B cell (primary cell): ENCODE measurements at places on chromosomes 11 and 22. TPM values are rescaled to one million over a fixed set of nuclear protein-coding genes. Genes with fewer than 3 reads are reported as not detected.

DNA sequence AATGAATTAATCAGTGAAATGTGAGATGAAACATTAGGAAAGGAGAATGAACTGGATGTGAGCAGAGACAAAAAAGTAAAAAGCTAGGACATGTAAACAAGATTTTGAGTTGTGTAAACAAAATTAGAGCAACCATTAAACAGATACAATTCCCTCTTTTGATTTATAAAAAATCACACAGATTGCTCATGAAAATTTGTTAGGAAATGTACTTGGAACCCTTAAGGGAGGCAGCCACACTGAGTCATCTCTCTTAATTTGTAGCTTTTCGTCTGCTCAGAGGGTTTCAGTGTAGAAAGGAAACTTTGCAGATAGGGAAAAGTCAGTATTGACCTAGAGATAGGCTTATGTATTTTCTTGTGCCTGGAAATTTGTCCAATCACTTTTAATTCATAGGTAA lies 49.6 kb upstream of the ME3 start:
- H3K4me3 ChIP-seq: no peak overlapping the region
- no peak overlapping the region for H3K27ac ChIP-seq
- no peaks in the 10 kb centered on the region for H3K36me3 ChIP-seq

GRCh38 chr22:50583294-50583861 lies 729 bp upstream of the CHKB start:
- H3K27ac ChIP-seq: peak overlapping the region; percentile 26
- H3K27me3 ChIP-seq: no peaks in the 10 kb centered on the region
- peaks cover 18% of the 10 kb centered on the region for H3K4me1 ChIP-seq
- H3K36me3 ChIP-seq: no peaks in the 10 kb centered on the region
- H3K4me3 ChIP-seq: peak overlapping the region; percentile 80
- DNase-seq: no peak

GRCh38 chr11:105132716-105133511 lies 6.7 kb downstream of the CARD18 start:
- H3K27me3 ChIP-seq: no peaks in the 10 kb centered on the region
- no peak for DNase-seq
- H3K36me3 ChIP-seq: no peaks in the 10 kb centered on the region
- H3K4me1 ChIP-seq: no peaks in the 10 kb centered on the region

DNA sequence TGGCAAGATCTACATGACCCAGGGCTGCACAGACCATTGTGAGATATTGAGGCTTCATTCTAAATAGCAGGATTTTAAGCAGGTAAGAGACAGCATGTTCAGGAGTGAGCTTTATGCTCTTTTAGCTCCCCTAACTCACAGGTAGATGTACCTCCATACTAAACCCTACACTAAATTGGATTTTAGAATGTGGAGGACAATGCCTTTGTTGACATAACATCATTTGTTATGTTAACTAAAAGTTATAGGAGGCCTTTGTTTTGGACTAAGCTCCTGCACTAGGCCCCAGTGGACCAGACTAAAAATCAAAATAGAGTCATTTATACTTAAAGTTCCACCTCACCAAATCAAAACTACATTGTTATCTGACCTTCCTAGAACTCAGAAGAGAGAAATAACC lies 6.8 kb downstream of the DDIAS start:
- no peak overlapping the region for H3K4me3 ChIP-seq
- DNase-seq: no peak
- no peaks in the 10 kb centered on the region for H3K27me3 ChIP-seq
- H3K36me3 ChIP-seq: no peaks in the 10 kb centered on the region
- peaks cover 8% of the 10 kb centered on the region for H3K4me1 ChIP-seq
- H3K27ac ChIP-seq: peak overlapping the region; percentile 1

GRCh38 chr22:45838305-45838887 lies 138.6 kb downstream of the WNT7B start:
- H3K4me1 ChIP-seq: no peaks in the 10 kb centered on the region
- H3K4me3 ChIP-seq: no peak overlapping the region
- no peaks in the 10 kb centered on the region for H3K27me3 ChIP-seq
- peaks cover 11% of the 10 kb centered on the region for H3K36me3 ChIP-seq
- no peak for DNase-seq
- H3K27ac ChIP-seq: no peak overlapping the region

DNA sequence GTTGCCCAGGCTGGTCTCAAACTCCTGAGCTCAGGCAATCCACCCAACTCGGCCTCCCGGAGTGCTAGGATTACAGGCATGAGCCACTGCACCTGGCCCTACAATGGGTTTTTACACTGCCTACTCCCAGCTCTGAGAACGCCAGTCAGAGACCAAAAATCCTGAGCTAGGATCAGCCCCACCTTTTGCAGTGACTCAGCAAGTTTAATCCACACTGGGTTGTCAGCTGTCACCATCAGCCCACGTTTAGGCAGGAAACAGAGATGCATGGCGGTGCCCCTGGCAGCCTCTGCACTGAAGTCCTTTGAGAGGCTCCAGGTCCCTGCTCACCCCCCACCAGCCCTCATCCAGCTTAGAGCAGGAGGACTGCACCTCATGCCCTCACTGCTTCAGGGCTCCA lies 117.6 kb downstream of the ARHGAP8 start:
- H3K36me3 ChIP-seq: no peaks in the 10 kb centered on the region
- no peak for DNase-seq
- no peaks in the 10 kb centered on the region for H3K4me1 ChIP-seq
- H3K4me3 ChIP-seq: no peak overlapping the region

GRCh38 chr11:69003301-69003865 lies 9.7 kb downstream of the MRGPRF start:
- no peaks in the 10 kb centered on the region for H3K27me3 ChIP-seq
- H3K4me3 ChIP-seq: no peak overlapping the region
- DNase-seq: no peak
- H3K27ac ChIP-seq: no peak overlapping the region

DNA sequence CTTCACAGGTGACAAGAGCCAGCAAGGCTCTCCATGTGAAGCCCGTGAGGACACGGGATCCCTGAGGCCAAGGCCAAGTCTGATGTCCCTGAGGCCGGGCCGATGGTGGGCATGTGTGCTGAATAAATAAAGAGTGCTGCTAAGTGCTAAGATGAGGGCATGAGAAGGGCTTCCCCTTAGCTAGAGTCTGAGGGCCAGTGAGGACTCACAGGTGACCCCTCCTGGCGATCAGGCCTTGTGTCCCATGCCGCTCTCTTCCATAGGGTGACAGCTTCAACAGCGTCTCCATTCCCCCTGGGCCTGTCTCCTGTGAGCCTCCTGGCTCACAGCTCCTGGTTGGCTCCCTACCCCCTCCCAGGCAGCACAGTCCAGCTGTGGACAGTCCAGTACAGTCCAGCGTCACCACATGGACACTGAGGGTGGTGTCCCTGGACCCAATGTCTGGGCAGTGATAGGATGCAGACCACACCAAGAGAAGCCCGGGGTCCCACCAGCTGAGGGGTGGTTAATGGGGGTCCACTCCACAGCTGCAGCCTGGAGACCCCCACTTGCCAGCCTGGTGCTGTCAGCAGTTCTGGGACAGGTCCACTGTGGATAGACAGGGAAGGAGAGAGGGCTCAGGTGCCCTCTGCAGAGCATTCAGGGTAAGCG lies 1033.2 kb downstream of the TBC1D22A start:
- H3K27me3 ChIP-seq: no peaks in the 10 kb centered on the region
- no peak for DNase-seq
- no peak overlapping the region for H3K4me3 ChIP-seq
- no peaks in the 10 kb centered on the region for H3K36me3 ChIP-seq

- DNase-seq: no peak
- no peaks in the 10 kb centered on the region for H3K36me3 ChIP-seq
- no peak overlapping the region for H3K27ac ChIP-seq
- H3K4me3 ChIP-seq: no peak overlapping the region
- no peaks in the 10 kb centered on the region for H3K27me3 ChIP-seq
These were observed 263.2 kb upstream of the SESN3 start for GRCh38 chr11:95494167-95494566.

- H3K4me3 ChIP-seq: no peak overlapping the region
- peaks cover 28% of the 10 kb centered on the region for H3K4me1 ChIP-seq
- DNase-seq: no peak
- no peaks in the 10 kb centered on the region for H3K36me3 ChIP-seq
- H3K27me3 ChIP-seq: no peaks in the 10 kb centered on the region
These were observed 7.3 kb downstream of the CERK start for GRCh38 chr22:46730568-46731245.

DNA sequence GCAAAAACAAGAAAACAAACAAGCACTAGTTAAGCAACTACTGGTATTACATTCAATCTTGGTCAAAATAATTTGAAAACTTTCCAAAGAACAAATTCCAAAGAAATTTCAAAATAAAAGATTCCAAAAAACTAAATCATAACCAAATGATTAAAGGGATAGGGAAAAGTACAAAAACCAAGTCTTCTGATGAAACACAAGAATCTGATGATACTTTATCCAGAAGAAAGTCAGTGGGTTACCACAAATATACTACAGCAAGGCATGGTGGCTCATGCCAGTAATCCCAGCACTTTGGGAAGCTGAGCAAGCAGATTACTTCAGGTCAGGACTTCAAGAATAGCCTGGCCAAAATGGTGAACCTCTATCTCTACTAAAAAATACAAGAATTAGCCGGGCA lies 59.1 kb downstream of the NUP98 start:
- H3K36me3 ChIP-seq: peaks cover 77% of the 10 kb centered on the region
- H3K27ac ChIP-seq: no peak overlapping the region
- no peaks in the 10 kb centered on the region for H3K4me1 ChIP-seq
- H3K4me3 ChIP-seq: no peak overlapping the region
- H3K27me3 ChIP-seq: no peaks in the 10 kb centered on the region

DNA sequence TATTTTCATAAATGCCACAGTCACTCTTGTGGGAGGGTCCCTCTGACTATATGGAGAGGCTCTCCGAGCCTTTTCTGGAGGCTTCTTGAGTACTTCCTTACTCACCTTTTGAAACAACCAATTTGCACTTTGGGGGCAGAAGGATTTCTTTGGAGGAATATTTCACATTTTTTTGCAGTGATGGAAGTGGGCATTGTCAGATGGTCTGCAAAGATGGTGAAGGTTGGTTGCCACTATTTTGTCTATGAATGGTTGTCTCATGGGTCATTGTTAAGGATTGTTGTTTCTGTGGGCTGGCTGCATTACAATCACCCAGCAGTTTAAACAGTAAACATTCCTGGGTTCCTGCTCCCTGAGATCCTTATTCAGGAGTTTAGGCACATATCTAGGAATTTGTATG lies 388.2 kb downstream of the TMEM135 start:
- no peak overlapping the region for H3K27ac ChIP-seq
- H3K36me3 ChIP-seq: no peaks in the 10 kb centered on the region
- no peaks in the 10 kb centered on the region for H3K4me1 ChIP-seq
- no peak for DNase-seq
- no peak overlapping the region for H3K4me3 ChIP-seq

- DNase-seq: peak; percentile 63
- peak overlapping the region; percentile 86 for H3K27ac ChIP-seq
- peaks cover 4% of the 10 kb centered on the region for H3K36me3 ChIP-seq
- no peaks in the 10 kb centered on the region for H3K27me3 ChIP-seq
- H3K4me1 ChIP-seq: peaks cover 81% of the 10 kb centered on the region
These were observed 55.7 kb downstream of the MYH9 start for GRCh38 chr22:36331912-36332622.

DNA sequence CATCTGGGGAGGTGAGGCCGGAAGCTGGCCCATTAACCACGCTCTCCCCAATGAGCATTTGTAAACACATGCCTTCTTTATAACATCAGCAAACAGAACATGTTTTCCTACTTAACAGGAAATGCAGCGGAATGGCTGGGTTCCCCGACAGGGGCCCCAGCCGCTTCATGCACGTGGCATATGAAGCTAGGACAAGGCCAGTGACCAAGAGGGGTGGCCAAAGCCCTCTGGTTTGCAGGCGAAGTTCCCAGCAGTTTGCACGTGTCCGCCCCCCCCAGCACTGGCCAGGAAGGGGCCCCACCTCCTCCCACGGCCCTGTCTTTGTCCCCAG lies 38.7 kb upstream of the LINC01488 start:
- no peak for DNase-seq
- no peak overlapping the region for H3K27ac ChIP-seq
- no peak overlapping the region for H3K4me3 ChIP-seq

DNA sequence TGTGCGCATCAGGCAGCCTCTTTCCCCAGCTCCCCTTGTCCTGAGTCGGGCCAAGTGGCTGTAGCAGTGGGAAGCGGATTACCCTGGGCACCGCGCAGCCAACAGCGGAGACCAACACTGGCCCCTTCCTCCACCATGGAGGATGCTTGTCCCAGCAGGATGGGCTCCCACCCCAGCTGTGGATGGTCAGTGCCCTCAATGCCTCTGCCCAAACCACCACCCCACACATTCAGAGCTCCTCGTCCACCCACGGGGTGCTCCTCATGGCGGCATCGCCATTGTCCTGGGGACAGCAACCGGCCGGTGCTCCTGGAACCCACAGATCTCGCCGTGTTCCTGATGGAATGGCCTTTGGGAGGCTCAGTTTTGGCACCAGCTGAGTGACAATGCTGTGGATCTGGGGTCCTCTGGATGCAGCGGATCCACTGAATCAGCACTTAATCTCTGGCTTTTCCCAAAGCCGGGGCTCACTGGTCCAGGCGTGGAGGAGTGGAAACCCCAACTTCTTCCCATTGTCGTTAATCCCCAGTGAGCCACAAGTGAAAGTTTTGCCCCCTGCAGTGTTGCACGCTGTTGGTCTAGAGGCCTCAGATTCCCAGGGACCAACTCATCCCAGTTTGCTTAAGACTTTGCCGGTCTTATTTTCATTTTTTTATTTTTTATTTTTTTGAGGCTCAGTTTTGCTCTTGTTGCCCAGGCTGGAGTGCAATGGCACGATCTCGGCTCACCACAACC lies 4.1 kb upstream of the B4GALNT4 start:
- H3K4me3 ChIP-seq: no peak overlapping the region
- peaks cover 20% of the 10 kb centered on the region for H3K27me3 ChIP-seq
- DNase-seq: no peak
- H3K27ac ChIP-seq: no peak overlapping the region
- H3K36me3 ChIP-seq: no peaks in the 10 kb centered on the region

GRCh38 chr11:116895048-116895757 lies 57.8 kb upstream of the APOA1 start:
- H3K36me3 ChIP-seq: peaks cover 52% of the 10 kb centered on the region
- peak; percentile 64 for DNase-seq
- no peak overlapping the region for H3K4me3 ChIP-seq
- no peaks in the 10 kb centered on the region for H3K4me1 ChIP-seq

GRCh38 chr11:74535371-74536160 lies 42.0 kb upstream of the LIPT2 start:
- no peak for DNase-seq
- H3K36me3 ChIP-seq: no peaks in the 10 kb centered on the region
- H3K27me3 ChIP-seq: no peaks in the 10 kb centered on the region
- H3K4me1 ChIP-seq: no peaks in the 10 kb centered on the region

- no peaks in the 10 kb centered on the region for H3K27me3 ChIP-seq
- H3K4me3 ChIP-seq: no peak overlapping the region
- H3K4me1 ChIP-seq: no peaks in the 10 kb centered on the region
These were observed 300.5 kb downstream of the NTM start for GRCh38 chr11:131670876-131671275.

DCHS1 gene
- total RNA-seq: 0.78 and 0.84 TPM in 2 replicates

STX3 gene
- 16.6 and 17.5 TPM in 2 replicates for total RNA-seq

CBLIF gene
- not detected in 2 replicates for total RNA-seq

FXYD6 gene
- not detected in 2 replicates for total RNA-seq

APOA4 gene
- not detected in 2 replicates for total RNA-seq

TRIM29 gene
- total RNA-seq: not detected in 2 replicates

ARHGEF17 gene
- 0.02 and 0.05 TPM in 2 replicates for total RNA-seq

FGF4 gene
- total RNA-seq: not detected in 2 replicates
